Stimulated activated CD4-positive, alpha-beta T cell treated with anti-CD3 and anti-CD28 coated beads, TNF-alpha, amount 100 ng/mL, for 24 hours (primary cell): ENCODE measurements at places on chromosomes 6 and 20.

DNA sequence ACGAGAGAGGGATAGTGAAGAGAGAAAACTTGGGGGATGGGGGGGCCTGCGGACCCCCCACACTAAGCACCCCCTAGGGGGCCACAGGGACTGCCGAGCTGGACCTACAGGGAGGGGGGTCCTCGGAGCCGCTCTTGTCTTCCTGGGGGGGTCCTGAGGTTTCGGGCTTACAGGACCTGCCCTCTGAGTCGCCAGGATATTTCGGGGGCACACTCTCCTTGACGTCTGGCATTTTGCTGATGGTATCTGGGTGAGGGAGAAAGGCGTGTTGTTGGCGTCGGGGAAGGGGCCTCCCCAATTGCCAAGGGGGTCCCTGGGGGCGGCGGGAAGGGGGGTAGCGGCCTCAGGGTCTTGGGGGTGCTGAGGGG, 516 bp downstream of the TCP11 start:
- no peak for DNase-seq

GRCh38 chr20:46627234-46627633, 24.0 kb downstream of the SLC13A3 start:
- DNase-seq: no peak

- DNase-seq: no peak
Measured at GRCh38 chr6:17334265-17334664, 53.1 kb downstream of the RBM24 start.

- no peak for DNase-seq
Measured at GRCh38 chr6:35147026-35147425, 5.9 kb upstream of the TCP11 start.

GRCh38 chr6:53579338-53579737, 34.4 kb upstream of the GCLC start:
- peak; percentile 51 for DNase-seq

DNA sequence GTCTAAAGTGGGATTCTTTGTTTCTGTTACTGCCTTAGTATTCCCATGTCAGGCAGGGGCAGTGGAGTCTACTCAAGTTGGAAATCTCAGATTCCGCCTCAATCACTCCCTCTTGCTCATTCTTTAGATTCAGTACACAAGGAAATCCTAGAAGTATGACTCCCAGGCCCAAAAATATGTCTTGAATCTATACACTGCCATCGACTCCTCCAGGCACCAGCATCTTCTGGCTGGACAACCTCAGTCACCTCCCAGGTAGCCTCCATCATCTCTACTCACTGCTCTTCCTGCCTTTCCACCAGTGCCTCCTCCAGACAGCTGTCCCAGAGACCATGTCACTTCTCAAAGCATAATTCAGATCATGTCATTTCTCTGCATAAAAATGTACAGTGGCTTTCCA, 329.9 kb downstream of the CDC5L start:
- no peak for DNase-seq

- no peak for DNase-seq
Measured at GRCh38 chr6:100188754-100189153, 194.7 kb upstream of the MCHR2 start.
